ENCODE measurements at places on chromosomes 3 and 15. TPM values are rescaled to one million over a fixed set of nuclear protein-coding genes. Genes with fewer than 3 reads are reported as not detected.

The GOLGA8R gene
- total RNA-seq = 3.6 TPM

The RSL24D1 gene
- 41.0 TPM for total RNA-seq

The GRM2 gene
- 0.03 TPM for total RNA-seq

The A4GNT gene
- total RNA-seq = not detected

The IMPG2 gene
- 0.14 TPM for total RNA-seq

The LRRIQ4 gene
- not detected for total RNA-seq

The DUOXA1 gene
- total RNA-seq = 0.68 TPM

The TGM5 gene
- not detected for total RNA-seq

The FETUB gene
- not detected for total RNA-seq

All from Right ventricle myocardium inferior (tissue), 1 donor.